Fibroblast of lung (primary cell): ENCODE measurements at places on chromosomes 5 and 9. TPM values are rescaled to one million over a fixed set of nuclear protein-coding genes. Genes with fewer than 3 reads are reported as not detected.
A peak's percentile ranks its signal among the peaks of the same experiment; 100 is the strongest.

Gene CD72
- total RNA-seq, result 1.0 and 2.8 TPM in 2 replicates

Gene CDO1
- 4.6 and 6.9 TPM in 2 replicates for total RNA-seq

- H3K36me3 ChIP-seq, result no peaks in the 10 kb centered on the region
- DNase-seq, result peak; percentile 21
- no peak overlapping the region for H3K4me3 ChIP-seq
- no peaks in the 10 kb centered on the region for H3K27me3 ChIP-seq
These were observed 181.0 kb upstream of the MAST4 start for GRCh38 chr5:66415208-66415607.

DNA sequence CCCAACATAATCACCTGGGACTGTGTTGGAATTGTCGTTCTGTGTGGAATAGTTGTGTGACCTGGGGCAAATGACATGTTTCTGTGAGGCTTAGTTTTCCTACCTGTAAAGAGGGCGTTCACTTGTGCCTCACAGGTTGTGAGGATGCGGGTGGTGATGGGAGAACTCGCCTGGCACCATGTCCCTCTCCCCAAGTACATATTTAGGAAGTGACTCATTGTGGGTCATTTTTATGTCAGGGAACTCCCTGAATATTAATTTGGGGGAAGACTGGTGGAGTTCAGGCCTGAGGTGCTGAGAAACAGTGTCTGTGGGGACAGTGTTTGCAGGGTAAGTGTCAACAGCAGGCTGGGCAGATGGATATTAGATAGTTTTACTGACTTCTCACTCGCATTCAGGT is 144.7 kb downstream of the KDM4C start:
- no peaks in the 10 kb centered on the region for H3K4me1 ChIP-seq
- peak; percentile 17 for DNase-seq
- H3K36me3 ChIP-seq, result no peaks in the 10 kb centered on the region
- no peaks in the 10 kb centered on the region for H3K27me3 ChIP-seq
- H3K4me3 ChIP-seq, result no peak overlapping the region

GRCh38 chr5:142798099-142798770 is 28.1 kb downstream of the ARHGAP26 start:
- H3K4me1 ChIP-seq, result no peaks in the 10 kb centered on the region
- H3K27me3 ChIP-seq, result peaks cover 7% of the 10 kb centered on the region
- H3K27ac ChIP-seq, result no peak overlapping the region

GRCh38 chr9:121297389-121297788 is 29.4 kb downstream of the GSN start:
- no peak overlapping the region for H3K4me3 ChIP-seq
- H3K27ac ChIP-seq, result no peak overlapping the region
- peaks cover 11% of the 10 kb centered on the region for H3K4me1 ChIP-seq
- peaks cover 16% of the 10 kb centered on the region for H3K36me3 ChIP-seq
- DNase-seq, result no peak
